ENCODE measurements at places on chromosomes 16 and 17.

GRCh38 chr17:7167832-7168231, 11.3 kb downstream of the ASGR1 start:
- H3K27ac ChIP-seq = no peak overlapping the region
- H3K4me3 ChIP-seq = no peak overlapping the region
- H3K4me1 ChIP-seq = no peaks in the 10 kb centered on the region
- DNase-seq = no peak
- no peaks in the 10 kb centered on the region for H3K36me3 ChIP-seq

DNA sequence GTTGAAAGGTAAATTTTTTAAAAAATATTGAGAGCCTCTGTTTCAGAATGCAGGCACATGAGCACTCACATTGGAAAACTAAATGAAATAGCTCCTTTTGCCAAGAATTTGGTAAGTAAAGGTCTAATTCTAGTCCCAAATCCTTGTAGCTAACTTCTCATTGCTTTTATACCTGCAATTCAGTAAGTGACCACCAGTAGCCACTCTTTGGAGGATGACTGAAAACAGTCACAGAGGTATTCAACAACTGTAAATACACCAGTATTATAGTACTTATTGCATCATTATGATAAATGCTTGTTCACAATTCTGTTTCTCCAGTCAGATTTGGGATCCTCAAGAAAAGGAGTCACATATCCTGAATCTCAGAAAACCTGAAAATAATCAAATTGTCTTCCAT, 562.4 kb upstream of the CDH11 start:
- DNase-seq = no peak
- no peaks in the 10 kb centered on the region for H3K27me3 ChIP-seq
- H3K36me3 ChIP-seq = no peaks in the 10 kb centered on the region
- H3K4me1 ChIP-seq = no peaks in the 10 kb centered on the region
- no peak overlapping the region for H3K27ac ChIP-seq

GRCh38 chr16:55328611-55329569, 4.9 kb downstream of the IRX6 start:
- peaks cover 17% of the 10 kb centered on the region for H3K27me3 ChIP-seq
- no peak overlapping the region for H3K27ac ChIP-seq
- no peak overlapping the region for H3K4me3 ChIP-seq
- no peaks in the 10 kb centered on the region for H3K4me1 ChIP-seq

- DNase-seq = peak; percentile 69
- H3K27ac ChIP-seq = no peak overlapping the region
- peaks cover 27% of the 10 kb centered on the region for H3K4me1 ChIP-seq
- H3K36me3 ChIP-seq = no peaks in the 10 kb centered on the region
Observed at GRCh38 chr17:78890498-78890897, 12.5 kb downstream of the CEP295NL start.

- H3K27me3 ChIP-seq = no peaks in the 10 kb centered on the region
- no peak overlapping the region for H3K27ac ChIP-seq
- DNase-seq = no peak
- no peak overlapping the region for H3K4me3 ChIP-seq
- H3K4me1 ChIP-seq = peaks cover 85% of the 10 kb centered on the region
- H3K36me3 ChIP-seq = no peaks in the 10 kb centered on the region
Observed at GRCh38 chr16:89365044-89365467, 125.3 kb downstream of the ANKRD11 start.

GRCh38 chr17:74217037-74217730, 3.8 kb downstream of the TTYH2 start:
- H3K27ac ChIP-seq = no peak overlapping the region
- H3K36me3 ChIP-seq = peaks cover 4% of the 10 kb centered on the region
- no peak for DNase-seq
- no peak overlapping the region for H3K4me3 ChIP-seq
- no peaks in the 10 kb centered on the region for H3K27me3 ChIP-seq

DNA sequence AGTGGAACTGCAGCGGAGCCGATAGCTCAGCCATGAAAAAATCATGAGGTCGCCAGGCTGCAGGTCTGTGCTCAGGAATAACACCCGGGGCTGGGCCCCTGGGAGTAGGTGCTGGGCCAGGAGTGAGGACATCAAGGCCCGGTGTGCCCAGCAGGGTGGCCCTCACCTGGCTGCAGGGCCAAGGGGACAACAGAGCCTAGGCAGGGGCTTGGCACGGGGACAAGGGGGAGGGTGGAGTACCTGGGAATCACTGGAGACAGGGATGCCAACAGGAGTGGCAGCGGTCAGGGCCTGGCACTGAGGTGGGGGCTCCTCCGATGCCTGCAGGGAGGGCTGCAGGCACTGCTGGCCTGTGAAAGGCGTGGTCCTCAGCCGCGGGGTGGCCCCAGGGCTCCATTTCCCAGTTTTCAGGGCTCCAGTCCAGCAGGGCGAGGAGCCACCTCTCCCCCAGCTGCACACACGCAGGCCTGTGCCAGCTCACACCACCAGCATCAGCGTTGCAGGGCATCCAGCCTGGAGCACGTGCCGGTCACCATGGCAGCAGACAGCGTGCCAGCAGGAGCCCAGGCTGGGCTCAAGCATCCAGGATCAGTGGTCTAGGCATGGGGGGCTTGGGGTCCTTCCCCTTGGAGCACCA, 4.7 kb upstream of the FSCN2 start:
- no peaks in the 10 kb centered on the region for H3K27me3 ChIP-seq
- DNase-seq = no peak
- peaks cover 13% of the 10 kb centered on the region for H3K4me1 ChIP-seq
- H3K27ac ChIP-seq = no peak overlapping the region
- no peaks in the 10 kb centered on the region for H3K36me3 ChIP-seq
- H3K4me3 ChIP-seq = no peak overlapping the region

DNA sequence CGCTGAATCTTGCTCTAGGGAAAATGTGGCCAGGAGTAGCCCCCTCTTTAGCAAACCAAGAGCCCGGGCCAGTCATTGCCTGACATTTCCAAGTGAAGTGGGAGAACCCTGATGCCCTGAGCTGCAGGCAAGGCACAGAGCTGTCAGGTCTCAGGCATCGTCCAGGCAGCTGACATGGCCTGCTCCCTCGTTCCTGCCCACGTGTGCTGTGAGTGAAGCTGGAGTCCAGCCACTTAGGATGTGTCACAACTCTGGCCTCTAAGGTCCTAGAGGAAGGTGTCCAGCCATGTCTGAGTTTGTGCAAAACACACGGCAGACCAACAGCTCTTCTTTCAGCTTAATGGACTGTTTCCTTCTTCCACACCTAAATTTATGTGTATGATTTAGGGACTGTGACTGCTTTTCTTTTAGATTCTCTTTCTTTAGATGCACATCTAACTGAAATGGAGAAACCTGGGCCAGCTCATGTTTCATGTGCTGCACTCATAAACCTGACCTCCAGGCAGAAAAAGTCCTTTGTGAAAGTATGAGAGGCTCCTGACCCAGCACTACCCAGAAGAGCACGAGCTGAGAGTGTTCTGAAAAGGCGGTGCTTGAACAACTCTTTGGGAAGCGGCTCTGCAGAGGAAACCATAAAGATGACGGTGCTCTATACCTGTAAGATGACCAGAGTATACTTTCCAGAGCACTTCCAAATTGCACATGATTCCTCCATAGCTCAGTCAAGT, 14.8 kb upstream of the LIMD2 start:
- H3K36me3 ChIP-seq = peaks cover 5% of the 10 kb centered on the region
- H3K27me3 ChIP-seq = no peaks in the 10 kb centered on the region
- H3K4me3 ChIP-seq = no peak overlapping the region

GRCh38 chr17:82384730-82385481, 13.3 kb downstream of the UTS2R start:
- no peaks in the 10 kb centered on the region for H3K4me1 ChIP-seq
- H3K27me3 ChIP-seq = no peaks in the 10 kb centered on the region
- DNase-seq = no peak
- no peak overlapping the region for H3K27ac ChIP-seq
- H3K36me3 ChIP-seq = no peaks in the 10 kb centered on the region

DNA sequence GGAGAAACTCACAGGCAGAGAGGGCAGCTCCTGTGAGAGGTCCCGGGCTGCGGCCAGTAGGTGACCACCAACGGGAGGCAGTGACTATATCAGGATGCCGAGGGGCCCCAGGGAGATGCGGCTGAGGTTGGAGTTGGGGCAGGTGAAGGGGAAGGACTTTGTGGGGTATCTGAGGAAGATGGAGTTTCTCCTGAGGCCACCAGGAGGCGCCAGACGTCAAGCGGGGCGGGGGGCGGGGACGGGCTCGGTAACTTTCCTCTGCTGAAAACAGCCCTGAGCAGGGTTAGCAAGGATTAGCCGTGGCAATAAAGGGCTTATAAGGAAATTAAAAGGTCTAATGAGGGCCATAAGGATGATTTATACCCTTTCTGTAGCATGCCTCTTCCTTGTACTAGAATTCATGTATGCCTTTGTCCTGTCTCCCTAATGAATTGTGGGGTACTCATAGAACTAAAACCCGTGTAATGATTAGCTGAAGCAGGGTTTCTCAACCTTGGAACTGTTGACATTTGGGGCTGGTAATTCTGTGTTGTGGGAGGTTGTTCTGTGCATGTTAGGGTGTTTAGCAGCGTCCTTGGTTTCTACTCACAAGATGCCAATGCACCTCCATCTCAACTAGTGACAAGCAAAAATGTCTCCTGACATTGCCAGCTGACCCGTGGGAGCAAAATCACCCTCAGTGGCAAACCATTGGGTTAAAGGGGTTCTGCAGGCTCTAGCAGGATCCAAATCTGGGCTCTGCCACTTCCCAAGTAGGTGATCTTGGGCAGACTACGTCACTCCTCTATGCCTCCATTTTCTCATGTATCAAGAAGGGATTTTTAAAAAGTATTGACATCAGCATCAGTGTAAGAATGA, 74.8 kb upstream of the GRIN2A start:
- DNase-seq = peak; percentile 22
- no peak overlapping the region for H3K4me3 ChIP-seq
- no peak overlapping the region for H3K27ac ChIP-seq
- H3K4me1 ChIP-seq = peaks cover 4% of the 10 kb centered on the region

DNA sequence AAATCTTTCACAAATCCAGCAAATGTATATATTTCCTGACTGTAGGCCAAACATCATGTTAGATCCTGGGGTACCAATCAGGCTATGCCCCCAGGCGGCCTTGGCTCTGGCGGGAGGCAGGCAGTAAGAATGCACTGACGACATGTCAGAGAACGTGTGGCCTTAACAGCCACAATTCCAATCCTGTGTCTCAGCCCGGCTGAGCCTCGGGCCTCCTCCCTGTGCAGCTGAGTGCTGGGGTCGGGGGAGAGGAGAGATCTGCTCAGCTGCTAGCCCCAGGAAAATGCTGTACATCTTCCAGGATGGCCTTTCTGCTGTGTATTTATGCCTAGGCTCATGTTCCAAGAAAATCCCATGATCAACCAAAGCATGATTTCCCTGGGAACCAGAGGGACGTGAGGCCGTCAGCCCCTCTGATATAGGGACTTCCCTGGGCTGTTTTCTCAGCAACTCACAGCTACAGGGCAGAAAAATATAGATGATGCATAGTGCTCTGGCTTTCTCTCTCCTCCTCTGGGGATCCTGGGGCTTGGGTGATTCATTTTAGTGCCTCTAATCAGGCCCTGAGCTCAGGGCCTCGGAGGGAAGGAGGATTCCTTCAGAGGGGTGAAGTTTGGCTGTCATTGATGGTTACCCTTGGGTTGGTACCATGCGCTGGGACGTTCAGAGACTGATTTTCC, 604.0 kb downstream of the HS3ST4 start:
- H3K4me1 ChIP-seq = no peaks in the 10 kb centered on the region
- no peak overlapping the region for H3K4me3 ChIP-seq
- H3K27ac ChIP-seq = no peak overlapping the region
- DNase-seq = no peak
- H3K27me3 ChIP-seq = no peaks in the 10 kb centered on the region
- H3K36me3 ChIP-seq = no peaks in the 10 kb centered on the region

GRCh38 chr17:67610061-67610460, 107.7 kb upstream of the NOL11 start:
- no peaks in the 10 kb centered on the region for H3K4me1 ChIP-seq
- no peak for DNase-seq
- no peak overlapping the region for H3K4me3 ChIP-seq
- H3K27ac ChIP-seq = no peak overlapping the region

GRCh38 chr16:17850581-17851250, 380.0 kb upstream of the XYLT1 start:
- H3K36me3 ChIP-seq = no peaks in the 10 kb centered on the region
- no peak overlapping the region for H3K27ac ChIP-seq
- H3K4me1 ChIP-seq = no peaks in the 10 kb centered on the region
- no peak for DNase-seq

GRCh38 chr17:22411185-22411784, 719.0 kb downstream of the KCNJ18 start:
- H3K36me3 ChIP-seq = no peaks in the 10 kb centered on the region
- H3K27me3 ChIP-seq = no peaks in the 10 kb centered on the region
- no peak for DNase-seq
- H3K4me1 ChIP-seq = no peaks in the 10 kb centered on the region

DNA sequence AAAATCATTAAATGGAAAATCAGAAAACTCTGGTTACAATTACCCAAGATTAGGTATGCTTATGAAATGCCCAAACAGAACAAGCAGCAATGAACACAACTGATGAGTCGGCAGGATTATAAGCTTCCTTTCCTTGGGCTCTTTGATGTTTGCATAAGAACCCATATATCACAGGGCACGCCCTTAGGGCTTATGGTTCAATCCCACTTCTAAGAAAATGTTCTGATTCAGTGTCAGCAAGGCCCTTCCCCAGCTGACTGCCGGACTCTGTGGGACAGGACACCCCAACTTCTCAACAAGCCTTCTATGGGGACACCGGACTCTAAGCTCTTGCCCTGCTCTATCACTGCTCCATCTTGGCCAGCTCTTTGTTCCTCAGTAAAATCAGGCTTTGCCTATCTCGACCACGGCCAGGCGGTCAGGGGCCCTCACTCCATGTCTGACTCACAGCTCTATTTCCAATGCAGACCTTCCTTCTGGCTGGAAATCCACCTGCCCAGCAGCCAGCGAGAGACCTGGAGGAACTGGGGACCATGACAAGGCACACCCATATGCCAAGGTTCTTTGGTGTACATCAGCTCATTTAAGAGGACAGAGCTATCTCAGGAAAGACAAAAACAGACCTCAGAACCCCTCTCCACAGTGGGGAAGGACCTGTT, 26.8 kb downstream of the LITAFD start:
- H3K4me1 ChIP-seq = peaks cover 13% of the 10 kb centered on the region
- no peak overlapping the region for H3K4me3 ChIP-seq
- no peak overlapping the region for H3K27ac ChIP-seq

- no peaks in the 10 kb centered on the region for H3K36me3 ChIP-seq
- no peak overlapping the region for H3K27ac ChIP-seq
- H3K4me3 ChIP-seq = no peak overlapping the region
- peak; percentile 39 for DNase-seq
- no peaks in the 10 kb centered on the region for H3K27me3 ChIP-seq
- no peaks in the 10 kb centered on the region for H3K4me1 ChIP-seq
Observed at GRCh38 chr16:48117217-48118105, 38.3 kb downstream of the ABCC12 start.

DNA sequence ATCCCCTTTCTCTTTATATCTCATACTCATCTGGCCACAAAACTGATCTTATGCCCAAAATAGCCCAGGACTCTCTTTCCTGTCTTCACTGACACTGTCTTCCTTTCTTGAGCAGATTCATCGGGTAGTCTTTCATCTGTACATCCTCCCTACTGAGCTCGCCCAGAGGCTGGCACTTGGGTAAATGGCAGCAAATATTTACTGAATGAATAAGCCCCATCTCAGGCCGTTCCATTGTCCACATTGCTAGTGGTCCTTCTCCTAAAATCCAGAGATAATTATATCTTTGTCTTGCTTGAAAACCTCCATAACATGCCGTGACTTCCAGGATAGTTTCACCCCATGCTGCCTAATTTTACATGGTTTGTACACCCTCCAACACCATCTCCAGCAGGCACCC, 158.1 kb upstream of the SDK2 start:
- no peaks in the 10 kb centered on the region for H3K36me3 ChIP-seq
- no peaks in the 10 kb centered on the region for H3K4me1 ChIP-seq
- peaks cover 5% of the 10 kb centered on the region for H3K27me3 ChIP-seq
- no peak for DNase-seq
- no peak overlapping the region for H3K4me3 ChIP-seq

GRCh38 chr16:80527297-80527696, 13.5 kb upstream of the DYNLRB2 start:
- peak; percentile 34 for DNase-seq
- H3K27me3 ChIP-seq = no peaks in the 10 kb centered on the region
- H3K27ac ChIP-seq = no peak overlapping the region
- H3K4me1 ChIP-seq = peaks cover 6% of the 10 kb centered on the region
- no peaks in the 10 kb centered on the region for H3K36me3 ChIP-seq

Measured in CD4-positive, alpha-beta memory T cell (primary cell).